ENCODE measurements at places on chromosomes 5 and 9.

GRCh38 chr9:85940275-85940831 lies 593 bp upstream of the NAA35 start:
- no peak for DNase-seq

DNA sequence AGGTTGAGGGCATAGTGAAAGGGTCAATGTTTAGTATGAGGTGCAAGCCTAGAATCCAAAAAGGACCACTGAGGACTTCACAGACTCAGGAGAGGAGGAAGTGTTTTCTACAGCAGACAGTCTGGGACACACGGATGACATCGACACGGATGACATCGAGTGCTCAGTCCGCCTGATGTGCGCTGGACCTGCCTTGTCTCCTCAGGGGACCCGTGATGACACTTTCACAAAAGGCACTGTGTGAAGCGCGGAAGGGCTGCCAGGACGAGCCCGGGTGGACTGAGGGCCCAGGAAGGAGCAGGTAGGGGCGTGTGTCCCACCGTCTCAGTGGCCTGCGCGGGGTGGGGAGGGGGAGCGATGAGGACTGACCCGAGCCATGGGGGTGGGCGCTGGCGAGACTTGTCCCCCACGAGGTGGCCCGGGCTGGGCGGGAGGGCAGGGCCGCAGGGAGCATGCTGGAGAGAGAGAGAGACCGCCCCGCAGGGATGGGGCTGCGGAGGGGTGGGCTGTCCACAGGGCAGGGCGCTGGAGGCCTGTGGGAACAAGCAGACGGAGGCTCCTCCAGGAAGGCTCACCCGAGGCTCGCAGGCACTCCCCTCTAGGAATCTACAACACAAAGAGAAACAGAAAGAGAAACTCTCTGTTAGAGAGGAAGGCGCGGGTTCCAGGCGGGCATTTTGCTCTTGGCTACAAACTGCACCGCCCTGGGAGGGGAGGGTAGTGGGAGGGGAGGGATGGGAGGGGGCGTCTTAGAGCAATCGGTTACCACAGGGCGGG lies 54.9 kb downstream of the USP20 start:
- no peak for DNase-seq

DNA sequence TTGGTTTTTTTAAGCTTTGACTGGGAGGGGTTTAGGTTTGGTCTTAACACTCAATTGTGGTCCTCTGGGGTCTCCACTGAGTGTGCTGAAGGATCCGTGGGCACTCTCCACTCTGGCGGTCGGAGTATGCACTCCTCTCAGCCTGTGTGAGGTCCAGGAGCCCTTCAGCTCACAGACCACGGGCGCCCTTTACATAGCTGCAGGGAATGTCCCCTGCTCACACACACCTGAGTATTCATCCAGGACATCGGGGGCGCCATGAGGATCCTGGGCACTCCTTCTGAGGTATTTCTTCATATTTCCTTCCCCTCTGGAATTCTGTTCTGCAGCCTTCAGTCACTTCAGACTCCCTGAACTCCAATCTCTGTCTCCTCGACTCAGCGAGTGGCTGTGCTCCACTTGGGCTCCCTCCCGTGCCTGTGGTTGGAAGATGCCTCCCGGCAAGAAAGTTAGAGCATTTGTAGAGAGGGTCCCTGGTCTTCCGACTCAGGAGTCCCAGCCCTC lies 12.5 kb downstream of the TRIP13 start:
- DNase-seq = no peak

DNA sequence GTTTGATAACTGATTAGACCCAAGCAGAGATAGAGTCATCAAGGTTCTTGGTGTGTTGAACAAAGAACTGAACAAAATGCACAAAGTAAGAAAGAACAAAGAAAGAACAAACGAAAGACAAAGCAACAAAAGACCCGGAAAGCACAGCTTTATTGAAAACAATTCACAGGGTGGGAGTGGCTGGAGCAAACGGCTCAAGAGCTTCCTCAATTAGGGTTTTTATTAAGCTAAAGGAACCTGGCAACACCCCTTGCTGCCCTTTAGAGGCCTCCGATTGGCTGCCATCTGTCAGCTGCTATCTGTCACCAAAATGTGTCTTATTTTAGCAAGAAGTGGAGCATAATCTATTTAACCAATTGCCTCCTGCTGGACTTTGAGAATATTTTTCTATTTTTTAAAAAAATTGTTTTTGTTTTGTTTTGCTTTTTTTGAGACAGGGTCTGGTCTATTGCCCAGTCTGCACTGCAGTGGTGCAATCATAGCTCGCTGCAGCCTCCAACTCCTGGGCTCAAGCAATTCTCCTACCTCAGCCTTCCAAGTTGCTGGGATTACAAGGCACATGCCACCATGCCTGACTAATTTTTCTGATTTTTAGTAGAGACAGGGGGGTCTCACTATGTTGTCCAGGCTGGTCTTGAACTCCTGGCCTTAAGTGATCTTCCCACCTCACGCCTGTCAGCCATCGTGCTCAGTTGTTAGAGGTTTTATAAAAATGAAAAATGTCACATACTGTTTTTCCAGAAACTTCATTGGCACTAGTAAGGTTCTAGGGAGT lies 7.7 kb upstream of the ABO start:
- DNase-seq = no peak

DNA sequence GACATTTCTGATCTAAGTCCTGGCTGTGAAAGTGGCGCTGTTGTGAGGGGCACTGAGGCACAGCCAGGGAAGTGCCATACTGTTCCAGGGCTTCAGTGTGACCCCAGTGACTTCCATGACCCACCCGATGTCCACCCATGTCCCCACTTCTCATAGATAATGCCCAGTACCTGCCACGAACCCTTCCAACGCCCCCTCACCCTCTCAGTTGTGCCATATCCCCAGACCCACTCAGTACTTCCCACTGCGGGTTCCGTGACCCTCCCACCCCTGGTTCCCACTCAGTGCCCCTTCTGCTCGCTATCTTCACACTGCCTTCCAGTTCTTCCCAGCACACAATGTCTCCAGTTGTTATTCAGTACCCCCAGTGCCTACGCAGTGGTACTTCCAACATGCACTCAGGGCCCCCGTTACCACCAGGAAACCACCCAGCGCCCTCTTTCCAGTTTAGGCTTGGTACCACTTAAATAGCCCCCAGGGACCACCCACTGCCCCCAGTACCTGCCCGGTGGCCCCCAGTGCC lies 30.7 kb upstream of the PSD2 start:
- no peak for DNase-seq

Data from right forelimb (tissue), 1 donor.